ENCODE measurements at places on chromosomes 6 and 20.

DNA sequence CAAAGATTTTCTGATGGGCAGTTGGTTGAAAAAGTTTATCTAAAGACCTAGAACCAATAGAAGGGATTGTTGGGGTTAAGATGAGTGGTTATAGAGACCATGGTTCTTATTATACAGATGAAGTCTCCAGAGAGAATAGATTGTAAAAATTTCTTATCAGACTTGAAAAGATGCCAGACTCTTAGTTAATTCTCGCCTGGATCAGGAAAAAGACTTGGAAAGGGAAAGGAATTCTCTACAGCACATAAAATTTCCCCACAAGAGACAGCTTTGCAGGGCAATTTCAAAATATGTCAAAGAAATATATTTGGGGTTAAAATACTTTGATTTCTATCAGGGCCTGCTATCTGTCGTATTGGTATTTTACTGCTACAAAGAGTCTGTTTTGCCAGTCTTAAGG, 582.6 kb downstream of the UTRN start:
- DNase-seq, result no peak

GRCh38 chr20:9572670-9573069, 58.3 kb downstream of the LAMP5 start:
- no peak for DNase-seq

DNA sequence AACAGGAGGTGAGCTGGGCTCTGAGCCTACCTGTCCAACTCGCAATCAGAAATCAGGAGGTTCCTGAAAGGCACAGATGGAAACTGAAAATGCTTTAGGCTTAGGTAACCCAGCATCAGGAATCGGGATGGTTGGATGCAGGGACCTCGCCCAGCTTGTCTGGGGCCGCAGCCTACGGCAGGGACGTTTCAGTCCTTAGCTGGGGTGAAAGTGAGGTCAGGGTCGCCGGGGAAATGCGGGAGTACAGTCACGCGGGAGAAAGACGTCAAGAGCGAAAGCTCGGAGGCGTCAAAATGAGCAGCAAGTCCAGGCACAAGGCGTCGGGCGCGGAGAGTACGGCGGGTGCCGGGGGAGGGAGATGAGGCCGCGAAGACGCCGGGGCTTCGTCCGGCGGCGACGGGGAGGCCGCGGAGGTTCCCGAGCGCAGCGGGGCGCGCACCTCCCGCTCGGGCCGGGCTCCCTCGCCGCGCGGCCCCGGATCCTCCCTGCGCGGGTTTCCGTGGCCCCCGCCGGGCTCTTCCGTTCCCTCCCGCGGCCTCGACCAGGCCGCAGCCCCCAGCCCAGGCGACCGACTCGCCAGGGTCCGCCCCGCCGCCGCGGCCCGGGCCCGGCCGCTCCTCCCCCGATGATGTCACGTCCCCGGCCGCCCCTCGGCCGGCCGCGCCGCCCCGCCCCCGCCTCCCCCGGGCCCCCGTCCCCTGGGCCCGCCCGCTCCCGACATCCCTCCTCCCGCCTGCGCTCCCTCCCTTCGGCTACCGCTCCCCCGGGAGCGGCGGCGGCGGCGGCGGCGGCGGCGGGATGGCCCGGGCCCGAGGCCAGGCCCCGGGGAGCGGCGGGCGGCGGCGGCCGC, at the start of gene EBF4:
EBF4 (plus strand) TSS at position 745 of the 850 bp plus-strand sequence. CDS start 866 bp downstream, outside the sequence.
- DNase-seq, result peak; percentile 42

DNA sequence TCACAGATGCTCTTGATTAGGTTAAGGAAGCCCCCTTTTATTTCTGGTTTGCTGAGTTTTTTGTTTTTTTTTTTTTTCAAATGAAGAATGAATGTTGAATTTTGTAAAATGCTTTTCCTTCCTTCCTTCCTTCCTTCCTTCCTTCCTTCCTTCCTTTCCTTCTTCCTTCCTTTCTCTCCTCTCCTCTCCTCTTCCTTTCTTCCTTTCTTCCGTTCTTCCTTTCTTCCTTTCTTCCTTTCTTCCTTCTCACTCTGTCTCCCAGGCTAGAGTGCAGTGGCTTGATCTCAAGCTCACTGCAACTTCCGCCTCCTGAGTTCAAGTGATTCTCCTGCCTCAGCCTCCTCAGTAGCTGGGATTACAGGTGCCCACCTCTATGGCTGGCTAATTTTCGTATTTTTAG, 158.2 kb downstream of the ZFAND3 start:
- DNase-seq, result no peak

- no peak for DNase-seq
Measured at GRCh38 chr6:151482290-151482689, 11.5 kb upstream of the CCDC170 start.

DNA sequence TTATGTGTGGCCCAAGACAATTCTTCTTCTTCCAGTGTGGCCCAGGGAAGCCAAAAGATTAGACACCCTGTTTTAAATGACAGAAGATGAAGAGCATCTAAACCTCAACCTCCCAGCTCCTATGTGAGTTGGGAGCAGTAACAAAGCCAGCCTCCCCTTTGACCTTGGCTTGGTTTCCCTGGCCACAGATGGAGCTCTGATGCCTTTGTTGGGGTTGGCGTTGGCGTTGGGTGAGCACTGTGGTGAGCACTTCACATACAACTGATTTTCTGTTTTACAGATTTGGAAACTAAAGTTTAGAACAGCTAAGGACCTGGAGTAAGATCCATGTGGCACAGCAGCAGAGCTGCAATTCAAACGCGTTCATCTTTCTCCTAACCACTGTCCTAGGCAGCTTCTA, 22.1 kb downstream of the DAAM2 start:
- DNase-seq, result no peak

- DNase-seq, result no peak
Measured at GRCh38 chr6:155341130-155341828, 27.0 kb upstream of the TFB1M start.

GRCh38 chr20:58458342-58459057, 56.7 kb downstream of the APCDD1L start:
- no peak for DNase-seq

- DNase-seq, result peak; percentile 80
Measured at GRCh38 chr20:13221673-13222318, 722 bp downstream of the ISM1 start.

DNA sequence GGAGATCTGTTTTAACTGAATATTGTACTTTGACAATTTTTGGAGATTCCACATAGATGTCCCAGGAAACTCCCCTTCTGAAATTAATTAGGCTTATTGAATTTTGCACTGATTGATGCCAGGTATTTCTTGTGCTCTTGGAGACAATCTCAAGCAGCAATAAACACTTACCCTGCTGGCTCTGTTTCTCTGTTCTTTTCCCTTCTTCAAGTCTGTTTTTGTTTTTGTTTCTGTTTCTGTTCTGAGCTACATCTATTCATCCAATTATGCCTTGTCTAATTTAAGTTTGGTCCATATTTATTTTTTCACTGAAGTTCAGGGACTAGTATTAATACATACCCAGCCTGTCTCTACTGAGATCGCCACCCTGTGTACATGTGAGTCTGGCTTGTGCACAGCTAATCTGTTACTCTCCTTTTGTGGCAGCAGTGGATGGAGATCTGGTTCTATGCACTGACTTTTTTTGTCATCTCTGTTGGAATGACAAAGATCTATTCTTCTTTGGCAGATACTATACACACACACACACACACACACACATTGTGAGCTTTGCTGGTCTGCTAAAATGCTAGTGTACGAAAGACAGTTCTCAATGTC, 51.9 kb downstream of the IL22RA2 start:
- DNase-seq, result no peak

DNA sequence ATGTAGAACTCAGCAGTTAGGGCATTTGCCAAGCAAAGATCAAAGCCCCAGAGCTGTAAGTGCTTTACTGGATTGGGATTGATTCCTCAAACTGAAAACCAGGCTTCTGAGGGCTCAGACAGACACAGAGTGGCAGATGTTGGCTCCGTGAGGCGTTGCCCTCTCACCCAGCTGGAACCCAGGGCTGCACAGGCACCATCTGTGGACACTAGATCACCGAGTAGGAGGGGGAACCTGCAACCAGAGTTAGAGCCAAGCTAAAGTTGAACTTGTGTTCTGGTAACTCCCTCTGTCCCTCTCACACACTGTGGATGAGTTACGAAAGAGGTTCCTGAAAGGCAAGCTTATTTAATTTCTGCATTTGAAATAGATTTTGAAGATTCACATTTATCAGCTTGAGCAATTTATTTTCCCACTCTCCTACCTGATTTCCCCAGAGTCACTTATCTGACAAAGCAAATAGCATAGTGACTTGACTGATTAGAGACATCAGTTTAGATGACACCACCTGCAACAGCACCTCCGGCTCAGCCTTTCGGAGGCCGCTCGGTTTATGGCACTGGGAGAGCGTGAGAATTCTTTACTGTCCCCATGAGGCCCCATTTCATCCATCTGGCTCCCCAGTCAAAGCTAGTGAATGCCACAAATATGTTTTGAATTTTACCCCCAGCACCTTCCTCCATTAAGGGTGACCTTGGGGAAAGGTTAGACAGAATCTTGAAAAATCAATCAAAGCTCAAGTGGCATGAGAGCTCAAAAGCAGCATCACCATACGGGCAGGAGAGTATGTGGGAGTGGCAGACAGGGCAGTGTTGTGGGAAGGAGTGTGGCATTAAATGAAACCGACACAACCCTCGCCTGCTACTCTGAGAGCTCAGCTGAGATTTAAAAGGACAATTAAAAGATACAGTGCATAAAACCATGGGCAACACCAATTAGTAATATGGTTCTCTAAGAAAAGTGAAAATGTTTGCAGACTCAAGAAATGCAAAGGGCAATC, 48.5 kb downstream of the RPF2 start:
- DNase-seq, result no peak

DNA sequence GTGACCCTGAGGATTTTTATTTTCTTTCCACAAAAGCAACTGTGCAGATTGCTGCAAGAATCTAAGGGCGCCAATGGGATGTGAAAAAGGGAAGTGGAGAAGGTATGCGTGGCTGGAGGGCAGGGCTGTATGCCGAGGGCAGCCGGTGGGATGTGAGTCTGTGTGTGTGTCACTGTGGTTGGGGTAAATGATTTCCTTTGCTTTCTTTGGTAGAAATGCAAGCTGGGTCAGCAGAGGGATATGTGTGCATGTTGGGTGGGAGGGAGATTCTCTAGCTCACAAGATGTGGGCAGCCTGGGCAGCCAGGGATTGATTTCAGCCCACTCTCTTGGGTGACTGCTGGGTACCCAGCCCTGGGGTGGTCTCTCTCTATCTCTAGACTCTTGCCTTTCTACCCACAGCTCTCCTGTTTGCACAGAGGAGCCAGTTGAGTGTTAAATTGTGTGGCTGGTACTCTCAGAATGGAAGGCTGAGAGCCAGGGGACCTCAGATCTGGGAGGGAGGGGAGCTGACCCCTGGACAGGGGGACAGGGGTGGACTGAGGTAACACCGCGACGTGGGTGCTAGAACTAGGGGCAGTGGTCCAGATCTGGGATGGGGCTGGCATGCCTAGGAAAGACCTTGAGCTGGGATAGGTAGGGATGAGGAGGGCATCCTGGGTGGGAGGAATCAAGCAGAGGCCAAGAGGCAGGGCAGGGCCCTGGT, 136.8 kb upstream of the RNF24 start:
- no peak for DNase-seq

DNA sequence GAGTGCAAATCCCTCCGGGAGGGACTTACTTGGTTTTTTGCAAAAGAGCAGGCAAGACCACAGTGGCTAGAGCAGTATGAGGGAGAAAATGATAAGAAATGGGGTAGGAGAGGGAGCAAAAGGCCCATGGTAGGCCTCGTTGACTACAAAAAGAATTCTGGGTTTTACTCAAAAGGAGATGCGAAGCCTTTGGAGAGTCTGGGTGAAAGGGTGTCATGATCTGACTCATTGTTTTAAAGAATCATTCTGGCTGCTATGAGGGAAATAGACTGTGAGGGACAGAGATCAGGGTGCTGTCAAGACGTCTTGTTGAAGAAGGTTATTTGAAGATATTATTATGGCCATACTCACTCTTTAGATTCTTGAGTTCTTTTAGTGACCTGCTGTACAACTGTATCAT, 13.0 kb downstream of the TBC1D32 start:
- no peak for DNase-seq

DNA sequence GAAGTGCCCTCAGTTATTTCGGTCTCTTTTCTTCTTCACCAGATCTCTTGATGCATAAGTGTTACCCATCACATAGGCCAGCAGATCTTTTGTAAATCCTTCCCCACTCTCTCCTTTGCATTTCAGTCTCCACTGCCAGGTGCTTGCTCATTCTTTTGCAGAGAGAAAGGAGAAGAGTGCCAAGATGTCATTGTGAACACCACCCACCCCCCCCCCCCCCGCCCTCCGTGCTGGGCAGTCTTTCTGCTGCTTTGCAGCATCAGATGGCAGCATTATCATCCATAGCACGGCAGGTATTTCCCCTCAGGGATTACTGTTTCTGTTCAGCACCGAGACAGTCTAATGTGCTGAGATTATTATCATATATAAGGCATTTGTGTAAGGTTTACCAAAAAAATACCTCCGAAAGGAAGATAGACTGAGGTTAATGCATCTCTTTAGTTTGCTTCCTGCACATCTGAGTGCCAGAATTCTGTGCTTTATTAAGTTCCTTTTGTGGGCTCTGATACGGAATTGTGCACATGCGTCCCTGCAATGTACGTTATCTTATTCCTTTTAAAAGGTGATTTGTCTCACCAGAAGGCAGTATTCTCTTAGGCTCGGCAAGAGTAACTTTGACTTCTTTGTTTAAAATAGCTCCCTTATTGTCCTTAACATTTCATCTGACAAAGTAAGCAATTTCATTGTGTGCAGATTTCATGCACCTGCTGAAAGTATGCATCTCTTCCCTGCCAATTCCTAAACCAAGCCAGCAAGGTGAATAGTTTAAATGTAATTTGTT, 128.8 kb downstream of the PHACTR1 start:
- DNase-seq, result no peak

DNA sequence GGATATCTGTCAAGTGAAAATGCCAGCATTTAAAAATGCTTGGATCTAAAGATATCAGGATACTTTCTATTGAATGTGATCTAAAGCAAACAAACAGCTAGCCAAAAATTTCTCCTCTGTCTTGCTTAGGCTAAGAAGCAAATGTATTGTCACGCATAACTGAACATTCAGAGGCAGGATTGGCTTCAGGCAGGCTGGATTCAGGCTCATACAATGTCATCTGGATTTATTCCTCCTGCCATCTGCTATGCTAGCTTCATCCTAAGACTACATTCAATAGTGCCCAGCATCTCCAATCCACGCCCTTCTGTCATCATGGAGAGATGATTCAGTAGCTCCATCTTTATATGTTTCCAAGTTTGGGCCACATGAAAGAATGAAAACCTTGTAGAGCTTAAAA, 27.1 kb downstream of the PFDN4 start:
- DNase-seq, result no peak

- DNase-seq, result peak; percentile 87
Measured at GRCh38 chr6:30730601-30731435, 10.7 kb downstream of the TUBB start.
